ENCODE measurements at places on chromosomes 3 and 15.
A peak's percentile ranks its signal among the peaks of the same experiment; 100 is the strongest.

GRCh38 chr3:151383956-151384355 is 597 bp downstream of the P2RY12 start:
- DNase-seq, result no peak

DNA sequence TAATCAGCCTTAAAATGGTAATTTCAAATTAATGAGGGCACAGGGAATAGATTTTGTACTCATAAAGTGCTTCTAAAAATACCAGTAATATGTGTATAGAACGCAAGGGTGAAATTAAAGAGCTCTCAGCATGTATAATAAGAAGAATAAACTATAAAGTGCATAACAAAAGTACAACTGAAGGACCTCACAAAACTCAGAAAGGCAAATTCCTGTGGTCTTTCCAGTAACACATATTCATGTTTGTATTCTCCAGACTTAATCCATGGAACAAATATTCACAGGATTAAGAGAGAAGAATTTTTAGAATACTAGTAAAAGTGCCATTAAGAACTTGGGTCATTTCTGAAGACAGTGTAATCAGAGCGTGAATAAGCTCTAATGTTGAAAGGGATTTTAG is 646.3 kb downstream of the CADM2 start:
- no peak for DNase-seq

GRCh38 chr3:115092220-115092791 is 54.8 kb downstream of the ZBTB20 start:
- DNase-seq, result peak; percentile 82

GRCh38 chr15:69096196-69096595 is 64.2 kb upstream of the GLCE start:
- no peak for DNase-seq

DNA sequence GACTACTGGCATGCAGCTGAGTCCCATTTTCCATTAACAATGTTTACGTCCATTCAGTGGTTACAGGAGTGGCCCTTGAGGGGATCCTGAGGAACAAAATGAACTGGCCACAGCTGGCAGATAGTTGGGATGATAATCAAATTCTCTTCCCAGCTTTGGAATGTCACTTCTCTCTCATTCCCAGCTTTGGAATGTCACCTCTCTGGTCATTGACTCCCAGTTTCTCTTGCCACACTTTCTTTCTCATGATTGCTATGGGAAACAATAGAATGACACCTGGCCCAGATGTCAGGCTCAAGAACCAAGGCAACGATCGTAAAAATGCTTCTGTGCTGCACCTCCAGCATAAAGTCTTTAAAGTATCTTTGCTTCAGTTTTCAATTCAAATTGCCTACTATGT is 34.0 kb downstream of the ATP13A4 start:
- DNase-seq, result no peak

- DNase-seq, result no peak
These were observed 48.5 kb downstream of the HACD2 start for GRCh38 chr3:123536153-123536895.
